ENCODE measurements at places on chromosomes 7 and 10.

DNA sequence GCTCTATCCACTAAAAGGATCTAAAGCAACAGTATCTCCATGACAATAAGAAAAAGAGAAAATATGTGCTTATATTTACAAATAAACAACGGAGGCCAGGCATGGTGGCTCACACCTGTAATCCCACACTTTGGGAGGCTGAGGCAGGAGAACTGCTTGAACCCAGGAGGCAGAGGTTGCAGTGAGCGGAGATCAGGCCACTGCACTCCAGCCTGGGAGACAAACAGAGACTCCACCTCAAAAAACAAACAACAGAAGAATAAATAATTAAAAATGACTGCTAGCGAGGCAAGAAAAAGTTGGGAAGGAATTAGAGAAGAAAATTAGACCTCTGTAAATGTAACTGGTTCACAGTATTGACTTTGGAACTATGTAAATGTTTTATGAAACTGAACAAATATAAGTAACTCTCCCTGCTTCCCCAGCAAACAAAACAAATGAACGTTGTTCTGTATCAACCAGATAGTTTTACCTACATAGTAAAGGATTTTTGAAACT is 17.1 kb downstream of the TRIM24 start:
- DNase-seq = no peak

DNA sequence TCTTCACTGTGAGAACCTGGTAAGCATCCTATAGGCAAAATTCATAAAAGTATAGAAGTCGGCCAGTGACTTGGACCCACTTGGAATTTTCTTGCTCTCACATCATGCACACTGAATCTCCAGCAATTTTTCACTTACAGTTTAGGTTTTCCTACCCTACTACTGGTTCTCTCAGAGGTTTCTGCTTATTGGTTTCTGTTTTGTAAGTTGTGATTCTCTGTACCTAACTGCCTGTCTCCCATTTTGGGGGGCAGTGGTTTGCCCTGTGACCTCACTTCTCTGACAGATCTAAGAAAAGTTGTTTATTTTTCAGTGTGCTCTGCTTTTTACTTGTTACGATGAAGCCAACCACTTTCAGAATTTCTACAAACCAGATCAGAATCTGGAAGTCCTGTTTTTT is 158.1 kb downstream of the CFTR start:
- DNase-seq = no peak

- DNase-seq = no peak
These were observed 1.9 kb upstream of the GPR146 start for GRCh38 chr7:1042492-1042833.

DNA sequence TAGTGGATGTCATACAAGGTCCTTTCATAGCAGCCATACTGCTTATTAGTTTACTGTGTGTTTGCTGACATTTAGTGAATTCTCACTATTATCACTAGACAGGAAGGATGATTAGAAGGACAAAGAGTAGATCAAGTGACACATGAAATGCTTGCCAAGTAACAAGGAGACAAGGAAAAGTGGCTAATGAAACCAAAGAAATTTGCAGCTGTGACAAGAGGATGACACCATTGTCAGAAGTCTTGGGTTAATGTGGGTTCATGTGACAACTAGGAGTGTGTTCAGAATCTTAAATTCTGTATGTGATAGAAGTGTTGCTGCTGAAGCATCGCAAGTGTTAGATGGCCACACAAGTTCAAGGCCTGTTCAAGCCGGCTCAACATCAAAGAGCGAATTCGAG is 40.8 kb upstream of the FAM180A start:
- no peak for DNase-seq

All from stimulated activated CD4-positive, alpha-beta T cell treated with anti-CD3 and anti-CD28 coated beads, Interleukin-1b, Interleukin-23, amount 100 ng/mL, for 4 hours (primary cell).